ENCODE measurements at places on chromosomes 12 and 14.

DNA sequence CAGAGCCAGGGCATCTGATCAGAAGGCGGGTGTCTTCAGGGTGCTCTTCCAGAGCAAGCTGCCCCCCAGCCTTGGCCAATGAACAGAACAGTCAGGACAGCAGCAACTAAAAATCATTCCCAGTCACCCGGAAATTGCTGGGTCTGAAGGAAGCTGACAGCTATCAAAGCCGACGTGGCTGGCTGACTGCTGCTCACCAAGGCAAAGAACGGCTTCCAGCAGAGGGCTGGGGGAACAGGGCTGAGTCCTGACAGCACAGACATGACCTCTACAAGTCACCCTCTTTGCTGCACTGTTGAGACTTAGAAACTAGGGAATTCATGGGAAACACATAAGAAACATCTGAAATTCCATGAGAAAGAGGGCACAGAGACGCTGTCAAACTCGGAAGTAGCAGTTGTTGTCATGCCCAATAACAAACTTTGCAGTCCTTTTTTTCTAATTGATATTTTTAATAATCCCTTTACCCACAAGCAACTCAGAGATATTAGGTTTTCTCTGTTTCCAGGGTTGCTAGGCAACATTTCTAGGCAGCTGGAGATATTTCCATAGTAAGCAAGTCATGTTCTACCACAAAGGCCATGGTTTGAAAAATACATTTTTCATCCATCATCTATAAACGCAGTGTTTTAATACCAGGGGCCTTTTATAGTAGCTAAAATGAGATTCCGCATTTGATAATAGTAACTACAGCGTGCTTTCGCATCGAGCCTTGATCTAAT is 365.2 kb downstream of the SEC23A start:
- DNase-seq: no peak

DNA sequence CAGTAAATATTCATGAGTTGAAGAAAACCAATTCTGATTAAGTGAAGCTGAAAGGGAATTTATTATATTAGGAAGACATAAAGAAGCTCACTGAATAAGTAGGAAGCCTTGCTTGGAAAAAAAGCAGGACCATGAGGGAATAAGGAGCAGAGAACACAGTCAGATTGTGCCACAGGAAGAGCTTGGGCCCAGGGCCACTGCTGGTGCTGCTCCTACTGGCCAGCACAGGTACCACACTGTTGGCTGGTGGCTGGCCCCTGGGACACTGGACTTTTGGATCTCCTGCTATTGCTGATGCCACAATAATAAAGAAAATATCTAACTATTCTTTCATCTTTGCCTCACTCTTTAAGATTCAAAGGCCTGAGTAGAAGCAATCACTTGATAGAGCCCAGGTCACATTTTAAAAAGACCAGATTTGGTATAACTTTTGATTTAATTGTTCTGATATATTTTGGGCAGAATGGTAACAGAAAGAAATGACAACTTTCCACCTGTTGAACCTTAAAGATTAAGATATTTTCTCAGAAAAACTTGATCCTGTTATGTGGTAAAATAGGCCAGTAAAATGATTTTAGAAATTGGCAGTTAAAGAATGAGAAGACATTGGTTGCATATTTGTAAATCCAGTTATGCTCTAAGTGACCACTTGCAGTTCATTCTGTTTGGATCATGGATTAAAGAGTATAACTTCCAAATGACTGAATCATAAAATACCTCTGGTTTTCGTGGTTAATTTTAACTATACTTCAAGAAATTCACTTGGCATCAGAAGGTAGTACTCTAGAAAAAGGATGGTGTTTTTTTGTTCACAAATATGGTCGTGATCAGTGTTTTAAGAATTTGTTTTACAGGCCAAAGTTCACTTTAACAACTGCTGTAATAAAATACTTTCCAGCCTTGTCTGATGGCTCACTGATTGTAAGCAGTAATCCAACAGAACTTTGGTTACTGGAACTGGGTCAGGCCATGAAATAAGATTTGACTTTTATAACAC is 68.3 kb downstream of the DERA start:
- DNase-seq: no peak

- DNase-seq: no peak
These were observed 47.6 kb upstream of the OVCH1 start for GRCh38 chr12:29545102-29545467.

DNA sequence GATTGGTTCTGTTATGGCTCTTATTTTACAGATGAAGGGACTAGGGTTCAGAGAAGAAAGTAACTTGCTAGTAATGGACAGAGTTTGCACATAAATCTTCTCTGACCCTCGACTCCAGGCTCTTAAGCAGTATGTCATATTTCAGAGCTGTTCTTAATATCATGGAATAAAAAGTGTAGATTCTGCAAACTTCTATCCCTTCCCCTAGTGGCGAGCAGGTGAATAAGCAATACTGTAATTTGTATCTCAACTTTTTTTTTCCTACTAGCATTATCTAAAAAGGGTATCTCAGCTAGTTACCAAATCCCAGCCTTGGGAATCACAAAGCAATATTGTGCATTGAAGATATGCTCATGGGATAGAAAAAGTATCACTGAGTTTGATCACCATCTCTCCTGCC is 83.2 kb downstream of the ANO4 start:
- no peak for DNase-seq

DNA sequence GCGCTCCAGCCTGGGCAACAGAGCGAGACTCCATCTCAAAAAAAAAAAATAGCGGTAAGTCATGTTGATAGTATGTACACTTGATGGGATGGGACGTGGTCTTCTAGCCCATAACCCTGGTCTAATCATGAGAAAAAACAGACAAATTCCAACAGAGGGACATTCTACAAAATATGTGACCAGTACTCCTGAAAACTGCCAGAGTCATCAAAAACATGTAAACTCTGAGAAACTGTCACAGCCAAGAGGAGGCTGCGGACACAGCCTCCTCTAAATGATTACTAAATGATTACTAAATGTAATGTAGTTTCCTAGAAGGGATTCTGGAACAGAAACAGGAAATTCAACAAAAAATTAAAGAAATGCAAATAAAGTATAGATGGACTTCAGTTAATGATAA is 20.9 kb downstream of the CDKL1 start:
- DNase-seq: no peak

- no peak for DNase-seq
These were observed 16.1 kb upstream of the TAS2R42 start for GRCh38 chr12:11202811-11203210.

GRCh38 chr12:117049295-117049694 is 49.9 kb downstream of the TESC start:
- DNase-seq: no peak

- DNase-seq: no peak
These were observed 41.3 kb upstream of the C12orf71 start for GRCh38 chr12:27123642-27124041.

DNA sequence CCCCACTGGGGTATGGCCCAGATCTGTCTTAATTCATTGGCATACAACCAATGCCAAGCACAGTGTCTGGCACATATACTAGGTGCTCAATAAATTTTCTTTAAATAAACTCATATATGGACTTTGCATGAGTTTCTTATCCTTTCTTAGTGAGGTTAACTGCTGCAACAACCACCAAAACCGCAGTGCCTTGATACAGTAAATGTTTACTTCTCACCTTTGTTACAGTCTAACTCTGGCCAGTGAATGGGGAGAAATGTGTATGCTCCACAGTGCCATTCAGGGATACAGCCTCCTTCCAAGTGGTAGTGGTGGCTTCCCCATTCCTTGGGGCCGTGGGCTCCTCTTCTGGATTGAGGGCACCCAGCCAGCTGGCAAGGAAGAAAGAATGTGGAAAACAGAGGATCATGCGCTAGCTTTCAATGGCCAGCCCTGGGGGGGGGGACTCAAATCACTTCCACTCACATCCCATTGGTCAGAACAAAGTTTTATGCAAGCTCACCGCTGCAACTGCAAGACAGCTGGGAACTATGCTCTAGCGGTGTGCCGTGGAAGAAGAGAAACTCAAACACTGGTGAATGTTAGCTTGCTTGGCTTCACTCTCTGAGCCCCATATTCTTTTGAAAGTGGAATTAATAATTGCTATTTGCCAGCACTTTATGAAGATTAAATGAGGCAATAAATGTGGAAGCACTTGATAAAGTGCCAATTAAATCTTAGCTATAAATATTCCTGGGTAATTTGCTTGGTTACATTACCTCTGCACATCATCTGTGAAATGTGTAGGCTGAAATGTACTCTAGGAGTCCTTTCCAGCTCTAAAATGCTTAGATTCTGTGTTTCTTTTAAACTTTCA is 51.0 kb upstream of the SOCS2 start:
- DNase-seq: no peak

- no peak for DNase-seq
These were observed 280.6 kb upstream of the SFSWAP start for GRCh38 chr12:131430158-131430742.

DNA sequence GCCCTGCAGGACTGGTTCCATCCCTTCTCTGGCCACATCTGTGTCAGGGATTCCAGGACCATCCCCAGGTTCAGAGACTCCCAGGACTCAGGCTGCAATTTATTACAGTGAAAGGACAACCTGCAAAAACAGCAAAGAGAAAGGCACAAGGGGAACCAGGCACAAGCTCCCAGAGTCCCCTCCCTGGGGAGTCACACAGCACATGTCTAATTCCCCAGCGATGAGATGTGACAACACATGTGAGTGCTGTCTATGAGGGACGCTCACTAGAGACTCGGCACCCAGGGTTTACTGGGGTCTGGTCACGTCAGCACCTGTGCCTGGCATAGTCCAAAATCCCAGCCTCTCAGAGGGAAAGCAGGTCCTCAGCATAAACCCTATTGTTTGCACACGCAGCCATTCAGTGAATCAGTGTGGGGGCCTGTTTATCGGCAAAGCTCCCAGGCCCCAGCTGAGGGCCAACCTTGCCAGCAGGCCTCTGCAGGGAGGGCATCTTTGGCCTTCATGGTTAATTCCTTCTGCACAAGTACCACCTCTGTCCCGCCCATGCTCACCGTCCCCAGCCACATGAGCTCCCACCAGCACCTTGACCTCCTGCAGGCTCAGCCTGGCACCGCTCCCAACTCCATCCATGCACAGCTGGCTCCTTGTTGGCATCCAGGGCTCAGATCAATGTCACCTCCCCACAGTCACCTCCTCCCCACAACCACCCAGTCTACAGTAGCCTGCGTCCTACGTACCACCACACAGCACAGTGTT is 198.9 kb upstream of the SFSWAP start:
- DNase-seq: no peak

- DNase-seq: no peak
These were observed 730.8 kb downstream of the VRK1 start for GRCh38 chr14:97527993-97528392.

DNA sequence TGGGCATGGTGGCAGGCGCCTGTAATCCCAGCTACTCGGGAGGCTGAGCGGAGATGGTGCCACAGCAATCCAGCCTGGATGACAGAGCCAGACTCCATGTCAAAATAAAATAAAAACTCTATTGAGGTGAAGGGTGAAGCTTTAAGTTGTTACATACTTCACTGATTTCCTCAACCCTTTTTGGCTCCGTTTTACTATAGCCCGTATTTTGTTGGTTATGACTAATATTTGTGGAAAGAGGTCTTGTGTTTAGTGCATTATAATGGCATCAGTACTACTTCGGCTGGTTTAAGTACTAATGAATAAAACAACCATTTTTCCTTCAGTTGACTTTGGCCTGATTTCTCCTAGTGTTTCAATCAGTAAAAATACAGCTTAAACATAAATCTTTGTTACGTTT is 27.0 kb upstream of the SLC2A14 start:
- no peak for DNase-seq

DNA sequence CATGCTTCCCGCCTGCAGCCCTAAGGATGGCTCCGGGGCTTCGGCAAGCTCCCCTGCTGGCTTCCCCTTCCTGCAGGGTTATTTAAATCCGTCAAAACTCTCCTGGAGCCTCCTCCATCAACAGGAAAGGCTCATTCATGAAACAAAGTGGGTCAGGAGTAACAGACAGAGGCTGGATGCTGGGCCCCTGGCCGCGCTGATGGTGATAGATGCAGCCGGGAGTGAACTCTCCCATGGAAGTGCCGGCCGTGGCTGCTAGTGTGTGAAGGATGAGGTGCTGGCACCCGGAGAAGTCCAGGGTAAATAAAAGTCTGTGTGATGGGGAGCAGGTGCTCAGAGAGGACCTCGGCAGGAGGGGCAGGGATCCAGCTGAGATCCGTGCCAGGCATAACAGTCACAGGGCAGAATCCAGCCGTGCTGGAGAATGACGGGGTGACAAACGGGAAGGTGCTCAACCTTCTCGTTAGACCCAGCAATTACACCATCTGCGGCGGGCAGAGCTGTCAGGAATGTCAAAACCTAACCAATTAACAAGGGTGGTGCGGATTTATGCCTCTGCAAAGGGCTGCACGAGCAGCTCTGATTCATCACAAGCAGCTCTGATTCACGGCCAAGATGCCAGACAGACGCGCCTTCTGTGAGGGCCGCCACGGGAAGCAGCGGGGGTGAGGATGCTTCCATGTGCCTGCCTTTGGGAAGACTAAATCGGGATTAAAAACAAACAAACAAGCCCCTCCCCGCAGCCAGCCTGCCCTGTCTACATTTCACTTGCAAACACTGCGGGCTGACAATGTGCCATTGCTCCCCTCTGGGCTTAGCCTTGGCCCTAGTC is 55.6 kb downstream of the SYNE3 start:
- no peak for DNase-seq

- DNase-seq: no peak
These were observed 6.2 kb upstream of the DYRK4 start for GRCh38 chr12:4555804-4556203.

- no peak for DNase-seq
These were observed 255.7 kb upstream of the FAR2 start for GRCh38 chr12:28893365-28893764.

- DNase-seq: no peak
These were observed 103.0 kb upstream of the TMTC2 start for GRCh38 chr12:82583756-82584155.

- no peak for DNase-seq
These were observed 36.2 kb upstream of the TMX1 start for GRCh38 chr14:51203881-51204280.

- no peak for DNase-seq
These were observed 81.3 kb upstream of the DUSP6 start for GRCh38 chr12:89433634-89434033.

GRCh38 chr12:49980501-49981349 is 8.0 kb downstream of the AQP6 start:
- no peak for DNase-seq

GRCh38 chr12:65670775-65671174 is 153.5 kb upstream of the HMGA2 start:
- no peak for DNase-seq

DNA sequence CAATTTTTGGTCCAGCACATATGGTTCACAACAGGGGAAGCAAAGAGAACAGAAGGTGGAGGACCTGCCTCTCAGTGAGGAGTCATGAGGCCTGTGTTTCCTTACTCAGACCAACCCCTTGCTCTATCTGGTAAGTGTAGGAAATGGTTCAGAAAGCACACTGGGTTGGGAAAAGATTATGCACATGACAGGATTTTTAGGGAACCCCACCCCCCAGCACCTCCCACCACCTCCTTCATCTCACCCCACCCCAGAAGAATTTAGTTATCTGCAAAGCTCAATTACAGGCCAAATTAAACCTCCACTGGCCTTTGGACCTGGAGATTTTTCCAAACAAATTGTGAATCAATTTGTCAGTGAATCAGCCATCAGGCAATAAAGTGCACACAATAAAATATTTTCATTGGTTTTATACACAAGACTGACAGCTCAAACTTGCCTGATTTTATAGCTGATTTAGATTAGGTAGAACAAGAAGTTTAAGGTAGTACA is 132.8 kb downstream of the DACT1 start:
- no peak for DNase-seq

GRCh38 chr12:47940773-47941474 is 22.5 kb upstream of the TMEM106C start:
- DNase-seq: no peak

Data from activated T-helper 1 cell treated with Interleukin-2 at 50 U/mL for 16 hours (primary cell).